Stimulated activated CD4-positive, alpha-beta T cell treated with anti-CD3 and anti-CD28 coated beads, Interleukin-2, amount 100 ng/mL, for 24 hours (primary cell): ENCODE measurements at places on chromosomes 12 and 14.

- DNase-seq, result no peak
Measured at GRCh38 chr14:58665773-58666500, 28.2 kb downstream of the DACT1 start.

DNA sequence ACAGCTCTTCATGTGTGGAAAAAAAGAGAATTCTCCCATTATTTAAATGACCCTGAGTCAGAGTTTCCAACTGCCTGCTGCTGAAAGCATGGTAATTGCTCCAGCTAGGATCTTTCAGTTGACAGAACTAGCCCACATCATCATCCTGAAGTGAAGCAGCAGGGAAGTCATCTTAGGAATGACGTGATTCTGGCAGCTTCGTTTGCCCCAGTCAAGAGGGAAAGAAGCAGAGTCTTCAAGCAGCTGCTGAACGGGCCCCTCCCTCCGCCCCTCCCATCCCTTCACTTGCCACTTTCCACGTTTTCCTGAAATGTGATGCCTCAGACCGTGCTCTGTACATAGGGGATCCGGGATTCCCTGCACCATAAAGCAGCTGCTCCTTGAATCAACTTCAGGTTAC is 455.0 kb upstream of the TMEM132C start:
- no peak for DNase-seq

- DNase-seq, result no peak
Measured at GRCh38 chr14:69838881-69839416, 40.3 kb upstream of the SMOC1 start.

DNA sequence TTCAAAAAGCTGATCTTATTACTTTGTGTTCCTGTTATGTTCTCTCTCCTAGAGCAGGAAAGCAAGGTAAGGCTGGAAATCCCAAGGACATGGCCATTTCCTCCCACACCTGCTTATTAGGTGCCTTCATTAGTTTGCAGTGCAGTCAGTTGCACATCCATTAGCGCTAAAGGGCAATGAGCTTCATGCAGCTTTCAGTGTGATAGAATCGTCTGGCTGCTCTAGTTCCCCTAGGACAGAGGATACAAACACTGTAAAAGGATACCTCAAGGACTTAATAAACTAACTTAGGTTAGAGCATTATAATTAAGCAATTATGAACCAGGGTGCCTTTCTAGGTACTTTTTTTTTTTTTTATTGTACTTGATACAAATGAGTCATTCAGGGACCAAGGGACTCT is 21.1 kb downstream of the TMEM117 start:
- no peak for DNase-seq

DNA sequence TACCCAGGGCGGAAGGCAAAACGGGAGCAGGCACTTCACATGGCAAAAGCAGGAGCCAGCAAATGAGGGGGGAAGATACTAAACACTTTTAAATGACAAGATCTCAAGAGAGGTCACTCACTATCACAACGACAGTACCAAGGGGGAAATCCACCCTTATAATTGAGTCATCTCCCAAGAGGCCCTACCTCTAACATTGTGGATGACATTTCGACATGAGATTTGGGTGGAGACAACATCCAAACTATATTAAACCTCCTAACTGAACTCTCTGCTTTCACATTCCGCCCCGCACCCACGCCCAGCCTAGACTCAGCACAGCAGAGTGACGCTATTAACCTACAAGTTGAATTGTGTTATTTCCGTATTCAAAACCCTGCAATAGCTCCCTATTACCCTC is 76.7 kb upstream of the SCAF11 start:
- no peak for DNase-seq

- DNase-seq, result no peak
Measured at GRCh38 chr14:81710232-81710845, 176.7 kb upstream of the SEL1L start.
